Amniotic stem cell (primary cell): ENCODE measurements at places on chromosomes 2 and 18.

DNA sequence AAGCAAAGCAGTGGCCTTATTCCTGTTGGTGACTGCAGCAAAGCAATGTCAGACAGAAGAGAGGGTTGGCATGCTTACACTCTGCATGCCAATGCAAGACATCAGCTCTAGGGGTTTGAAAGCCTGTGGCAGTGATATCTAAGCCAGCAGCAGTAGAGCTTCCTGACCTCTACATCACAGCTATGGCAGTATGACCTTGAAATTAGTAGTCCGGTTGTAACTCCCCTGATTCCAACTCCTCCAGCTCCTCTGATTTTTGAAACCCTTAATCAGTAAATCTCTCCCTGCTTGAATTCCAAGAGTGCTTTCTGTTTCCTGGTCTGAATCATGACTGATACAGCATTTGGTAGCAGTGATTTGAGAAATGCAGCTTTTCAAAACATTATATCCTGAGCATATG lies 60.0 kb upstream of the LRP1B start:
- DNase-seq: no peak

DNA sequence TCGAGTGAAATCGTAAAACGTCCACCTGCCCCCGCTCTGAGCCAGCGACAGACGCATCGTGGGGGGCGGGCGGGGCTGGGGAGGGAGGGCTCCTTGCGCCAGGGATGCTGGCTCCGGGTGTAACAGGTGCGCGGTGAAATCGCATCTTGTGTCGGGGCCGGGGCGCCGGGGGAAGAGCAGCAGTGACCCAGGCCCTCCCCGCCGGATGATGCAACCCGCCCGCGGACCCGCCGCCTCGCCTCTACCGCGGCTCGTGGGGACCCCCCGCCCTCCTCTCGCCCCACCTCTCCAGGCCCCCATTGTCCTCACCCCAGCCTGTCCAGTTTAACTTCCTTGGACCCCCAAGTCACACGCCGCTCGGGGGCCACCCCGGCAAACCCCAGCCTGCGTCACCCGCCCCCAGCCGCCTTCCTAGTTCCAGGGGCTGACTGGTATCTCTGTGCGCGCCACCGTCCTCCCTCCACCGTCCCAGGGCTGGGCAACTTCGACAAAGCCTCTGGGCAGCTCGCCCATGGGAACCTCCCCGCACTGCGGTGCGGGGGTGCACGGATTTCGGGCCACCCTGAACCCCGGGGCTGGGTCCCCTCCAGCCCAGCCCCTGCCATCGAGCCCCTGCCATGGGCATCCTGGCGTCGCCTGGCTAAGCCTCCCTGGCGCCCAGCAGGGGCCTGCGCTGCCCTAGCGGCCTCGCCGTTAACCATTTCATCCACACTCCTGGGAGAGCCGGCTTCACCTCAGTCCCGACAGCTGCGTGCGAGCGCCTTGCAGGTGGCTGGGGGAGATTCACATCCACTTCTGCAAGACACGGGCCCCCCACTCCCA lies 799 bp upstream of the KIF1A start:
- DNase-seq: no peak

GRCh38 chr2:71907503-71907902 lies 240.2 kb downstream of the CYP26B1 start:
- DNase-seq: no peak

GRCh38 chr18:2468051-2468450 lies 103.3 kb downstream of the METTL4 start:
- no peak for DNase-seq

DNA sequence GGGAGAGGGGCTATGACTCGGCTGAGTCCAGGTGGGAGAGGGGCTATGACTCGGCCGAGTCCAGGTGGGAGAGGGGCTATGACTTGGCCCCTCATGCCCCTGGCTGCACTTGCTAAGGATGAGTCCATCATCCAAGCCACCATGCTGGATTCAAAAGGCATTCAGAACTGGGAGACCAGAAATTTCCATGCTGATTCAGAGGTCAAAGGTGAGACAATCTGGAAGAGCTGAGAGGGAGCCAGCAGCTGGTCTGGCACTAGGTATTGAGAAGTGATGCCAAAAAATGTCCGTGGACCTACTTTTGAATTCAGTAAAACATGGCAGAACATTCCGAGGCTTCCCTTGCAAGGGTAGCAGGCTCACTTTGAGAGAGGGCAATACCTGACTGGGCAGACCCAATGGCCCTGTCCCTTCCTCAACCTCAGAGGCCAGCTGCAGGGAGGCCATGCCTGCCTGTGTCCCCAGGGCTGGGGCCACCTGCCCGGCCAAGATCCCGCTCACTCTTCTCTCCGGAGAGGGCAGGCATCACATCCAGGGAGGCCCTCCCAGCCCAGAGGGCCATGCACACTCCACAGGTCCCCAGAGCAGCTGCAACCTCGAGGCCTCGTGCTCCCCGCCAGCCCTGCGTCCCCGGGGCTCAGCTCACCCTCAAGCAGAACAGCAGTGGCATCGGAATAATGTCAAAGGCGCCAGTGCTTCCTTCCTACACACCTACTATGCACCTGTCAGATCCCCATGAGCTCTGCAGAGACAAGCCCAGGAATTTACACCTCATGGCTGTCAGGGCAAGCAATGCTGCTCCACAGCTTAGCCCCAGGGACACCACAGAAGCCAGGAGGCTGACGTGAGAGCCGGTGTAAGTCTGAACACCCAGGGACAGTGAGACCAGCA lies 80.2 kb upstream of the GPC1 start:
- no peak for DNase-seq

GRCh38 chr2:3195641-3196476 lies 181.8 kb downstream of the EIPR1 start:
- DNase-seq: no peak

DNA sequence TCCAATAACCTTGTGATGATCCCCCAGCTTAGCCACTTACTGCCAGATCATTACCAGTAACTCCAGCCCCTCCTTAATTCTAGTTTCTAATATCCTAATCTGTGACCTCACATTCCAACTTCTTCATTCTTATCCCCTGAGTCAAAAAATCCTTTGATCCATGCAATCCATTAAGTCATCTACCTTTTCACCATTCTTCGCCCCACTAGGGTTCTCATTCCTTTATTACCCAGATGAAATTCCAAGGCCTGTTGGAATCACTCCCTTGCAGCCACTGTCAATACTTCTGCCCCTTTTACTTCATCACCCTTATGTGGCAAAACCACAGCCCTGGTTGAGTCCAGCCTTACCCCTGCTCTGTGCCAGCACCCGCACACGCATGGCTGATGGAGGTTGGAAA lies 20.3 kb upstream of the IL36G start:
- no peak for DNase-seq

DNA sequence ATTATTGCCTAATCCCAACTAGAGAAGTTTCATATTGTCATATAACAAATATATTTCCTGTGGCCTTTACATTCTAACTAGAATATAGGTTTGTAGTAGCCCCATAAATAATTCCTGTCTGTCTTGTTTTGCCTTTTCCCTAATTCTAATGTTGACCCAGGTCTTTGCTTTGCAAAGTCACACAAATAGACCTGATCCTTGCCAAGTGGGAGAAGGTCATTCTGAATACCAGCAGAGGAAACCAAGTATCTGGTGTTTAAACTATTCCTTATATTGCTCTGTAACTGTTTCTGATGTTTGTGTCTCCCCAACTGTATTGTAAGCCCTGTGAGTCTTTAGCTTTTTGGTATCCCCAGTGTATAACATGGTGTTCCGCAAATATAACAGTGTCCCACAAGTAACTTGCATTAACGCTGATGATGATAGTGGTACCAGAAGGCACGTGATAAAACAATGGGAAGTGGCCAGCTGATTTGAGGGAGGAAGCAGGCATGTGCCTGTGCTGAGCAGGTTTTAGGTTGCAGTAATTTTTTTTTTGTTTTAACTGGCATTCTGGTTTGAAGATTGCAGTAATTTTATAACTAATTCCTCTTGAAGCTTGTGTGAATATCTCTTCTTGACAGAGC lies 11.1 kb downstream of the HADHB start:
- DNase-seq: no peak

GRCh38 chr18:9156604-9157249 lies 20.1 kb downstream of the ANKRD12 start:
- no peak for DNase-seq

DNA sequence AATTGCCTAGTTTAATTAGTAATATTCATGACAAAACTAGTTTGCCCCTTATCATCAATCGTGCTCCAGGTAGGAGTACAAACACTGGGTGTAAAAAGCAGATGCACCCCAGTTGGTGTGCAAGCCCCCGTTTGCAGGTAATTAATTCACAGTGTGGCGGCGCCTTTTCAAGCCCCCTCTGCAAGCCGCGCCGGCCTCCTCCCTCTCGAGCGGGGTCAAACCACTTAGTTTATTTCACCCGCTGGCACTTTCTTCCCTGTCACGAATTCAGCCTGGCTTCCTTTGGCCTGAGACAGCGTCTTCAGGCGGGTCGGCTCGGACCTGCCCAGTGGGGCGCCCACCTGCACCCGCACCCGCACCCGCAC lies 64.7 kb upstream of the MAPRE2 start:
- no peak for DNase-seq

- peak; percentile 20 for DNase-seq
Observed at GRCh38 chr2:28394331-28394877, 1.7 kb downstream of the FOSL2 start.

- DNase-seq: no peak
Observed at GRCh38 chr2:234273887-234274584, 222.8 kb downstream of the ARL4C start.

DNA sequence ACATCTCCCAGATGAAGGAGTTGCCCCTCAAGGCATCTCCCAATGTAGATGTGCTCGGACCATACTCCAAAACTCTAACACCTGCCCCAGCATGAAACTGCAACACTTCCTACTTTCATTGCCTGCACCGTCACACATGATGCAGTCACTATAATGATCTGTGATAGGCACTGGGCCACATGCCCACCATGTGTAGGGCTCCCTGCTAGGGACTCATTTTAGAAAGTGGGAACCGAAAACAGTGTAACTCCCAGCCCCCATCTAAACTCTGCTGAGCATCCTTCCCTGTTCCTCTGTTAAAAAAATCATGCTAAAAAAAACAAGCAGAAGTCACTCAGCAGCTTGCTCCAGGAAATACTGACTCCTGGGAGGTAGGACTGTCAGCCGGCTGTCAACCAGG lies 496.1 kb upstream of the RAB6C start:
- no peak for DNase-seq

DNA sequence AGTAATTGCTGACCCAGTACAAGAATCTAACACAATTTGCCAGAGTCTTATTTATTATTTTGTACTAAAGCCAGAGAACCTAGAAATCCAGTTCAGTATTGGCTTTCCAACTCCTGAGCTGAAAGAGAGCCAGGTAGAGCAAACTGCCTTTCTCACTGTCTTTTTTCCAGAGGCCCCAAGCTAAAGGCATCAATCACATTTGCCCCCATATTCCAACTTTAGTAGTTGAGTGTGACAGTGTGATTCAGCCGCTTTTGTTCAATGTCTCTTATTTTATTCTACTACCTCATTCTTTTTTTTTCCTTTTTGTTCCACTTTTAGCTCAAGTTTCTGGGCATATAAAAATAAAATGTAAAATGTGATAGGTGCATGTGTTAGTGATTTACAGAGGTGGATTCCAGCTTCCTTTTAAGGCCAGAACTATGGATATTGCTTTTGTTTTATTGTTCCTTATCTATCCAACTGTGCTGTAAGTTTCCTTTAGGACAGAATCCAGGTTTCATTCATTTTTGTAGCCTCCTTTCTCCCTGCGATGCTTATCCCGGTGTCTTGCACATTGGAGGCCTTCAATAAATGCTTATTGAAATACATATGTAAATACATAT lies 153.0 kb downstream of the ZEB2 start:
- DNase-seq: no peak

DNA sequence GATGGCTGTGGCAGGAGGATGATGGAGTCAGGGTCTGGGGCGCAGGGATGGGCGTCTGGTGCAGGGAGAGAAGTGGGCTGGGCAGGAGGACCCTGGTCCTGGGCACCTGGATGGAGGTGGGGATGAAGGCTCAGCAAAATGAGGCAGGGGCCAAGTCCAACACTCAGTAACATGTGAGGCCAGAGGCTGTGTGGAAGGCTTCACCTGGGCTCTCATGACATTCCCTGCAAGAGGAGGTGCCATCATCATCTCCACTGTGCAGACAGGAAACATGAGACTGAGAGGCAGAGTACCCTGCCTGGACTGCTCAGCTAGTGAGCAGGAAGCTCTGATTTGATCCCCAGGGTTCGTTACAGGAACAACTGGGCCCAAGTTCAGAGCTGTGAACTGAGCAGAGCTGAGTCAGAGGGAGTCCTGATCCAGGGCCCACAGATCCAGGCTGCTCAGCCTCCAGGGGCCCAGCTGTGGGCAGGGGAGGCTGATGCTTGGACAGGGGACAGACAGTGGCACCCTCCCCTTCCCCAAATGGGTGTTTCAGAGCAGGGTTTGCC lies 36.9 kb downstream of the HJURP start:
- DNase-seq: no peak

- DNase-seq: no peak
Observed at GRCh38 chr18:24076950-24077349, 61.9 kb upstream of the CABYR start.

GRCh38 chr2:174012347-174013314 lies 47.5 kb upstream of the SP3 start:
- DNase-seq: no peak

- DNase-seq: no peak
Observed at GRCh38 chr2:63865159-63865799, 23.6 kb downstream of the UGP2 start.

DNA sequence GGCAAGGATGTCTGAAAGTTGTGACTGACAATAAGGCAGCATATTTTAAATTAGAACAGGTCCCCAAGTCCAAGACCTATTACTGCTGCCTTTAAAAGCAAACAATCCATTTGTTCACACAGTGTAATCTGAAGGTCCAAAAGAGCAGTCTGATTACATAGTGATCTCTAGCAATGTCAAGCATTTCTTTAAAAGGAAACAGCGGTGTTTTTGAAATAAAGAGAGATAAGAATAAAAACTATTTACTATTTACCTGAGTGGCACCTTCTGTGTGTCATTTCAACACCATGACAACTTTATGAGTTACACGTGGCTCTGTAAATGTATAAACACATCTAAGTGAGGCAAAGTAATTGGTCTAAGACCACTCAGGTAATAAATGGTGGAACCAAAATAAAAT lies 1009.9 kb upstream of the CNTNAP5 start:
- DNase-seq: no peak

DNA sequence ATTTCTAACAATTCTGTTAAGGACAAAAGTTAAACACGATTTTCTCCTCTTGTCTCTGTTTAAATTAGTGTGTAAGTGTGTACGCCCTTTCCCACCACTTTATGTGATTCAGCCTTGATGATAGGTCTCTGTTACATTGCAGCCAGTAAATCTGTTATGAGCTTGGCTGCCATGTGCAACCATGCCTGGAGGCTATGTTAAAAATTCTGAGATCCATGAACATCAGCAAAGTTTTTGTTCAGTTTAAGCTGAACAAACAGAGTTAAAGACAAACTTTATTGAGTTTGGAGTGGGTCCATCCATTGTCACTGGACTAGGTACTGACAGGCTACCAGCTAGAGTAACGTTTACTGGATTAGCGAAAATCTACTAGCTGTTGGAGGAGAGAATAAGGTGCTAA lies 110.4 kb downstream of the NCKAP5 start:
- DNase-seq: no peak

- DNase-seq: no peak
Observed at GRCh38 chr2:150675807-150676206, 188.3 kb upstream of the RND3 start.

- no peak for DNase-seq
Observed at GRCh38 chr2:143261986-143262385, 132.8 kb downstream of the ARHGAP15 start.
